ENCODE measurements at places on chromosomes 16 and 17.

GRCh38 chr16:64900517-64900916 lies 221.3 kb downstream of the CDH11 start:
- no peak for DNase-seq

- peak; percentile 88 for DNase-seq
Observed at GRCh38 chr16:82694239-82694874, 67.6 kb downstream of the CDH13 start.

DNA sequence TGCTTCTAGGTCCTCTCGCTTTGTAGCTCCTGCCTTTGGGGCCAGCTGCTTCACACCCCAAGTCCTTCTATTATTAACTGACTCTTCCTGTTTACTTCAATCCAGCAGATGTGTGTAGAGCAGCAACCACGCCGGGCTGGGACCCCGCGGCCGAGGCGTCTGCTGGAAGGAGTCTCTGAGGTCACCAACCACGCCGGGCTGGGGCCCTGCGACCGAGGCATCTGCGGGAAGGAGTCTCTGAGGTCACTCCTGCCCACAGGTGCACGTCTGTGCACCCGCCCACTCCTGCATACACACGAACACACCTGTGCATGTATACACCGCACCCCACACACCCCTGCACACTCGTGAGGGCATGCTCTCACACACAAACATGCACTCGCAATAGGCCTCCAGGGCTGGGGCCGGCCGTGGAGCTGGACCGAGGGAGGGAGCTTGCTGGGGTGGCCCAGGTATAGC lies 7.8 kb upstream of the TEX19 start:
- DNase-seq: no peak

DNA sequence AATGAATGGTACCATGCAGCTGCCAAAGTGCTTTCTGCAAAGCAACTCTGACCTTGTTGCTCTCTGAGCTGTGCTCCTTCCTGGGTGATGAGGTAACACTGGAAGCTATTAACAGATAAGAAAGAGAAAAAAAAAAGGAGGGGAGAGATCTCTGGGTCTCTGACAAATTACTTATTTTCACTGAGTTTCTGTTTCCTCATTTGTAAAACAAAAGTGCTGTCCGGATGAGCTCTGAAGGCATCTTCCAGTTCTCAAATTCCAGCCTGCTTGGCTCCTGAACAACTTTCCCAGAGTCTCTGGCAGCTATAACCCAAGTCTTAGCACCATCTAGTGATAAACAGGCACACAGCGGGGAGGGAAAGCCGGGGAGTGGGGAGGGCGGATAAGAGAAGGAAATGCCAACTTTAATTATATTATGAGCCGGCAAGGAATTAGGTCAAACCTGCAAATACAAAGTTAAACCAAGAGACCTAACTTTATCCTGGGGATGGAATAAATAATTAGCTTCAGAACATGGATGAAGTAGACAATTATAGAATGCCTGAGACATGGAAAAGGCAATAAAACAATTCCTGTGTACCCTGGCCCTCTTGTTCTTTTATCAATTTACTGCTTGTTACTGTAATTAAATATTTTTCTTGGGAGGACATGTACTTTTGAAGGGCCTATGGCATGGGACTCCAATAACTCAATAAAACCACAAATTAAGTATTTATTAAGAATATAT lies 61.3 kb upstream of the KIFC3 start:
- peak; percentile 85 for DNase-seq

DNA sequence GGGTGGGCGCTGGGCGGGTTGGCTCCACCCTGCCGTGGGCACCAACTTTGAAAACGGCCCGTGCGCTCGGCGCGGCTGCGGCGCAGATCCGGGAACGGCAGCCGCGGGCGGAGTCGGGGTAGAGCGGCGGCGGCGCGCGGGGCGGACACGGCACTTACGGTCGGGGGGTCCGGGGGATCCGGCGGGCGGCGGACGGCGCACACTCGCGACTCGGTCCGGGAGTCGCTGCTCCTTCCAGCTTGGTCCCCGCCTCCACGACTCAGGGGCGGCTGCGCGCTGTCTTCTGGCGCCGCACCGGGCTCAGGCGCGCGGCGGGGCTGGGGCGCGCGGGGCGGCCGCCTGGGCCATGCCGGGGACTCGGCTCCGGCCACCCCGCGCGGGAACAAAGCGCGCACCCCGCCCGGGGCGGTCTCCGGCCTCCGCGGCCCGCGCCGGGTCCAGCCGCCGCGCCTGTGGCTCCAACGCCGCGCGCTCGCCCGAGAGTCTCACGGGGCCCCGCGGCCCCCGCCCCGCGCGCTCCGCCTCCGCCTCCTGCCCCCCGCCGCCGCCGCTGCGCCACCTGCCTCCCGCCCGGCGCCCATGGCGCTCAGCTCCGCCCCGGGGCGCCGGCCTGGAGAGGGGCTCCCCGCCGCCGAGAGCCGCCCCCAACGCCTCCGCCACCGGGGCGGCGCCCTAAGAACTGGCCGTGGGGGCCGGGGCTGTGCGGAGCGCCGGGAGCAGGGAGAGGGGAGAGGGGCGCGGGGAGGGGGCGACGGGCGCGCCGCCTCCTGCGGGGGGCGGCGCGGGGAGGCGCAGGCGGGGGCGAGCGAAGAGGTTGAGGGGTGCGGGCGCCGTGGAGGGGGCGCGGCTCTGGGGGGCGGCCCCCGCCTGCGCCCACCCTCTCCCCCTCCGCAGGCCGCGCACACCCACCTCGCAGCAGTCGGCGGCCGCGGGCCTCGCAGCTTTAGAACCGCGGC lies 35.9 kb downstream of the CBFA2T3 start:
- DNase-seq: no peak

GRCh38 chr16:75676909-75677308 lies at the start of gene CPHXL2:
TSS of gene CPHXL2 (minus strand) at chr16:75677009. CDS start at chr16:75676999, 10 bp downstream.
- DNase-seq: no peak

DNA sequence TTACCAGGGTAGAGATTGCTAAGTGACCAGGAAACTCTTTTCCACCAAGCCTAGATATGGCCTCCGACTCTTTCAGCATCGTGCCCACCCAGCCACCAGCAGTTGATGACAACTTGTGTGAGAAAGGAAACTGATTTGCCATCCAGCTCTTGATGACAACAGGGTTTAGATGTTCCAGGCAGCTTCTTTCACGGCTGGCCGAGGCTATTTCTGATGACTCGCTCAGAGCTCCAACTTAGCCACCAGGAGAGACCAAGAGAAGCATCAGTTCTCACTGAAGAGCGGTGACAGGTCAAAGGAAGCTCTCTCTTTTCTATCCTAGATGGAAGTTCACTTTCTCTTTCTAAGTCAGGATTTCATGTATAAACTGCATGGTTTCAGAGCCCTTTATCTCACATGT lies 61.2 kb downstream of the MPHOSPH6 start:
- DNase-seq: no peak

- DNase-seq: no peak
Observed at GRCh38 chr16:49248227-49248626, 33.4 kb downstream of the CBLN1 start.

GRCh38 chr17:17706140-17707060 lies 25.1 kb downstream of the RAI1 start:
- DNase-seq: no peak

GRCh38 chr17:22304667-22305303 lies 612.5 kb downstream of the KCNJ18 start:
- no peak for DNase-seq

- DNase-seq: no peak
Observed at GRCh38 chr16:87754535-87754934, 11.3 kb downstream of the KLHDC4 start.

DNA sequence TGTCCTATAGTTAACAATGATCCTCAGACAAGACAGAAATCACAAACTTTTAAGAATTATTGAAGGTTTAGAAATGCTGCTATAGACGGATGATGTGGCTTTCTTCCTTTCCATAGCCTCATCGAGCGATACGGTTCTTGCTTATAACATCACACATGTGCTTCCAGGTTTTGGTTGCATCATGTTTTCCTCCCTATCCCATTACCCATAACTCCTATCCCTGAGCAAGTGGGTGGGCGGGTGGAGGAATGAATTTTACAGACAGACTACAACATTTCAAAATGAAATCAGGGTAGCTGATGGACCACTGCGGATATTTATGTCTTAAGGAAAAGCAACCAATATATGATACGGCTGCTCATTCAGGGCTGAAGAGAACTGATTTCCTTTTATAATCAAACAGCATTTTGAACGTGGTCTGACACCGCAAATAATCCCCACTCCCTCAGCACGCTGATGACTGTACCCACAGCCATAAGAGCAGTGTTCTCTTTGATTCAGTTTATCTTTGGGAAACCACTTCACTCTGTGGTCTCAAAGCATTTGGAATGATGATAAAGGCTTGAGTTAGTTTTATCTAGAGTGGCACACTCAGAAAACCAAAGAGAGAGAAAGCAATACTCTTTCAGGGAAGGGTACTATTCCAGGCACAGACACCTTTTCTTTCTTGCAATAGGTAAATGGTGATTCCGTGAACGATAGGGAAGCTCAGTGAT lies 4.6 kb upstream of the AKTIP start:
- DNase-seq: no peak

GRCh38 chr17:2734939-2735338 lies 14.5 kb downstream of the CCDC92B start:
- DNase-seq: no peak

DNA sequence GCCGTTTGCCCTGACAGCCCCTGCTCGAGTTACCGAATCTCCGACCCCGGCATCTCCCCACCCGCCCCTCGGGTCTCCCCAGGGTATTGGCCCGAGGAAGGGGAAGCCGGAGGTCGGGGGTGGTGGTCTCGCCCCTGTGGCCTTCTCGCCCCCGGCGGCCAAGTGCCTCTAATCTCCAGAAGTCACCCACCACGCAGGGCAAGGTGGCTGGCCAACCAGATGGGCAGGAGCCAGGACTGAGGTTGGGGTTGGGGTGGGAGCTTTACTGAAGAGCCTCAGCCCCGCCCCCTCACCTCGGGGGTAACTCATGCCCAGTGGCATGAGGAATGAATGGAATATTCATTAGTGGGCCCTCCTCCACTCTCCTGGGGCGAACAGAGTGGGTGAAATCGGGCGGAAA lies 637 bp downstream of the DHRS11 start:
- peak; percentile 73 for DNase-seq

GRCh38 chr17:6456914-6457687 lies 12.8 kb downstream of the PIMREG start:
- DNase-seq: no peak

DNA sequence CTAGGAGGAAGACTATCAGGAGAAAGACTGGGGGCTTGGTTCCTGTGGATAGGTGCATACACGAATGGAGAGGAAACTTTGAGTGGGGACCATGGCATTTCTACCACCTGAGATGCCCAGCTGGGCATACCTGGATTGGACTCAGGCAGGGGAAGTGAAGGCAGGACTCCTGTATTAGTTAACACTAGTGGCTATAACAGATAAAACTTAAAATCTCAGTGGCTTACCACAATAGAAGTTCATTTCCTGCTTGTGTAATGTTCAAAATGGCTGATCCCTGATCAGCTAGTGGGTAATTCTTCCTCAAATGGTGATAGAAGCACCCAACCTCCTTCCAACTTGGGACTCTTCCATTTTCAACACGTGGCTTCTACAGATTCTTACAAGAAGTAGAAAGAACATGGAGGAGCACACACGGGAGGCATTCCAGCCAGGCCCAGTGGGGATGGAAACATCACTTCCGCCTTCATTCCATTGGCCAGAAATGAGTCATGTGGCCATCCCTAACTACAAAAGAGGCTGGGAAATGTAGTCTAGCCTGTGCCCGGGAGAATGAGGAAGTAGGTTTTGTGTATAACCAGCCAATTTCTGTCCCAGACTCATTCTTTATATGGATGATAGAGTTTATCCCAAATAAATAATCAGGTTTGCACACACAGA lies 112.1 kb downstream of the UTP18 start:
- peak; percentile 57 for DNase-seq

DNA sequence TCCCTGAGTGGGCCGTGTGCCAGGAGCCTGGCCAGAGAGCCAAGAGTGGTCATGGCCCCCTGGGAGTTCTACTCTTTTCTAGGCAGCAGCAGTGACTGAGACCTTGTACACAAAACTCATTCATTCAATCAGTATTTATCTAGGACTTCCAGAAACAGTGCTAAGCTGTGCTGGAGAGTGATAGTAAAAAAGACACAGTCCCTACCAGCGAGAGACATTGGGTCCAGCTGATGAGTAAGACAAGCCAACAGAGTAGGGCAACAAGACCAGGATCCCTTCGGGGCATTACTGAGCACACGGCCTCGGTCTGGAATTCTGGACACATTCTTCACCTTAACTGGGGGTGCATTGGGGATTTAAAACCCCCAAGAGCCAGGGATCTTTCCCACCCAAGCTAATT lies 20.2 kb downstream of the CBX4 start:
- no peak for DNase-seq

DNA sequence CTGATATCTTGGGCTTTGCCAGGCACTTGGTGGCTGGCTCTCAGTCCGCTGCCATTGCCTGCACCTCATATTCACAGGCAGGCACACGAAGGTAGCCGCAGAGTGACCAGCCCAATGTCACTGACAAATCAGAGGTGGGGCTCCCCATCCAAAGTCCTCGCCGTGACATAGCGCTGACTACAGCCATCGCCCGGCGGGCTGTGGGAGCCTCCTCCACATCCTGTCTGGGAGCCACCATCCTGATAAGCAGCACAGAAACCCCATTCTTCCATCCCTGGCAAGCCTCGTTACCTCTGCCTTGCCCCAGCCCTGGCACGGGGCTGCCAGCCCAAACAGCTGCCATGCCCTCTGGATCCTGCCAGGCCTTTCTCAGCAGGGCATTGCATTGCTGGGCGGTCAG lies 437.8 kb downstream of the SLC39A11 start:
- DNase-seq: no peak

- DNase-seq: no peak
Observed at GRCh38 chr16:31105677-31106213, 2.4 kb upstream of the BCKDK start.

GRCh38 chr17:57338257-57338914 lies 82.1 kb downstream of the MSI2 start:
- no peak for DNase-seq

DNA sequence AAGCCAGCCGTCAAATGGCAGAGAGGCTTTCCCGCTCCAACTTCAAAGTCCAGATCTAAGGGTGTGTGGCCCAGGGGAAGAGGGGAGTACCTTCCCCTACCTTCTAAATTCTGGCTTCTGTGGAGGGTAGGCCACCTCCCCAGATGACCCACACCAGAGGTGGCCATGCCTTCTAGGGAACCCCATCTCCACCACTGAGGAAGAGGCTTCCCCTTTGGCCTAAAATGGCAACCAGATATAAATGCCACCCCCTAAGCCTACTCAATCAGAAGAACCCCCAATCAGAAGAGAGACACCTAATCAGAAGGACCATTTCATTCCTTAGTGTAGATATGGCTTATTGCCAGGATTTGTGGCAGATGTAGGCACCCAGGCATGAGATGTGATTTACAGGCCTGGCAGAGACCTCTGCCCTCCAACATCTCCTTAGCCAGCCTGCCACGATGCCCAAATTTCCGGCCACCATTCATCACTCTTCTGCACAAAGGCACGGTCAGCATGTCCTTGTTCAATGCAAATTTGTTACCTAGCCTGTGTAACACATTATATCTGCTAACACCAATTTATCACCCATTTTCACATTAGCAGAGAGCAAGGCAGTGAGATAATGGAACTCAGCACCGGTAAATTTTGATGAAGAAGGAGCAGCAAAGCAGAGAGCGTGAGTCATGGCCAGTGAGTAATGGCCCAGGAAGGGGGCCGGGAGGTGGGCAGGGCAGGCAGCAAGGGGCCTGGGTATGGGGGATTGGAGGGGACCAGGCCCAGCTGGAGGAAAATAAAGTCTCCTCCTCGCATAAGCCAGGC lies 1.2 kb upstream of the MGAT5B start:
- peak; percentile 87 for DNase-seq

All from NCI-H226 (cell line).